ENCODE measurements at places on chromosomes 1 and 21. TPM values are rescaled to one million over a fixed set of nuclear protein-coding genes. Genes with fewer than 3 reads are reported as not detected.

GRCh38 chr1:109637446-109637845 lies 17.8 kb downstream of the AMPD2 start:
- no peaks in the 10 kb centered on the region for H3K27me3 ChIP-seq
- peaks cover 11% of the 10 kb centered on the region for H3K4me1 ChIP-seq
- no peak overlapping the region for H3K27ac ChIP-seq
- H3K4me3 ChIP-seq, result no peak overlapping the region
- no peaks in the 10 kb centered on the region for H3K36me3 ChIP-seq

GRCh38 chr1:12279728-12280464 lies 50.1 kb downstream of the VPS13D start:
- no peak overlapping the region for H3K27ac ChIP-seq
- no peaks in the 10 kb centered on the region for H3K27me3 ChIP-seq
- no peak for DNase-seq
- H3K36me3 ChIP-seq, result no peaks in the 10 kb centered on the region

Gene FCRL5
- 0.24 TPM for total RNA-seq

DNA sequence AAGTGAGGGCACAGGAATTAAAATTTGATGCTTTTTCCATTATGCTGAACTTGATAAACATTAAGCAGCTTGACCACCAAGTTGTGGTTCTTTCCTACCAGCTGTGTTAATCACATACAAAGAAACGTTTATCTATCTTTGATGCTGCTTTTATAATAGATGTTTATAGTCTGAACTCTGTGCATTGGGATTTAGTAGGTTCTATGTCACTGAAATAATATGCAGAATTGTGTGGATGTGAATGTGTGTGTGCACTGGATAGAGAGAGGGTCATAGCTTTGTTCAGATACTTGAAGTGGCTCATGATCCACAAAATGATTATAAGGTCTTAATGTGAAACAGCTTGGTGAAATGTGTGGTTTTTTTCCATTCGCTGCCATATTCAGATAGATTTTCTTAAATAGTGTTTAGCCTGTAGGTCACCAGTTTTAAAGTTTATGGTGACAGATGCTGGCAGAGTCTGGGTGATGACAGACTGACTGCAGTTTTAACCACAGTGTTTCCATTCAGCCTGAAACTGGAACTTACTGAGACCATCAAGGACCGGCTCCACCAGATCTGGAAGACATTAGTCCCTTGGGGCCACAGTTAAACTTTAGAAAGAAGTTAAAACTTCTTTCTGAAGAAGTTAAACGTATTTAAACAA lies 10.2 kb downstream of the DDI2 start:
- peaks cover 21% of the 10 kb centered on the region for H3K36me3 ChIP-seq
- H3K4me1 ChIP-seq, result peaks cover 68% of the 10 kb centered on the region
- no peak overlapping the region for H3K4me3 ChIP-seq
- H3K27me3 ChIP-seq, result no peaks in the 10 kb centered on the region
- DNase-seq, result no peak

DNA sequence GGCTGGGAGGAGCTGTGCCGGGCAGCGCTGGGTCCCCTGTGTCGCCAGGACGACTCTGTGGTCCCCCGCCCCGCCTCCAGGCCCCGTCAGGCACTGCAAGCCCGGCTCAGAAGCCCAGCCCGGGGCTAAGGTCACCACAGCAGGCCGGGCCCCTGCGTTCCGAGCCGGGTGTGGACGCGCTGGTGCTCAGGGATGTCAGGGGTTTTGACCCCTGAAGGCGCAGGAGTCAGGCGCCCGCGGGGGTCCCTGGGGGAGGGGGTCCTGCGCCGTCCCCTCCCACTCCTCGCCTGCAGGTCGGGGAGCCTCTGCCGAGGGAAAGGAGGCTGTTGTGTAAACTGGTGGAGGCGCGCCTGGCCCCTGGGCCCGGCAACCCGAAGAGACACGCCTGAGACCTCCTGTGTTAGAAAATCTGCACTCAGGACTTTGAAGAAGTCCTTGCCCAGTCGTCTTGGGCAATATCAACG lies 23.7 kb upstream of the TMEM54 start:
- H3K4me3 ChIP-seq, result no peak overlapping the region
- peaks cover 12% of the 10 kb centered on the region for H3K4me1 ChIP-seq
- no peak overlapping the region for H3K27ac ChIP-seq
- no peak for DNase-seq

- H3K36me3 ChIP-seq, result no peaks in the 10 kb centered on the region
- H3K4me1 ChIP-seq, result no peaks in the 10 kb centered on the region
- DNase-seq, result peak; percentile 48
- H3K27me3 ChIP-seq, result no peaks in the 10 kb centered on the region
Observed at GRCh38 chr1:185559684-185560331, 174.4 kb upstream of the HMCN1 start.

Gene LAMB3
- total RNA-seq, result 11.8 TPM

Gene COL16A1
- total RNA-seq, result 27.6 TPM

GRCh38 chr1:58456470-58456869 lies 90.1 kb downstream of the OMA1 start:
- H3K27me3 ChIP-seq, result no peaks in the 10 kb centered on the region
- H3K4me3 ChIP-seq, result no peak overlapping the region
- no peak overlapping the region for H3K27ac ChIP-seq
- no peaks in the 10 kb centered on the region for H3K36me3 ChIP-seq

- DNase-seq, result no peak
- H3K4me3 ChIP-seq, result no peak overlapping the region
- H3K4me1 ChIP-seq, result peaks cover 16% of the 10 kb centered on the region
- H3K36me3 ChIP-seq, result peaks cover 36% of the 10 kb centered on the region
- H3K27me3 ChIP-seq, result no peaks in the 10 kb centered on the region
- H3K27ac ChIP-seq, result no peak overlapping the region
Observed at GRCh38 chr21:32330784-32331311, 32.2 kb downstream of the MRAP start.

All from adrenal gland (tissue), 19 donors.